ENCODE measurements at places on chromosomes 12 and 14.

GRCh38 chr12:92619730-92620684 lies 82.8 kb upstream of the PLEKHG7 start:
- no peak for DNase-seq

- no peak for DNase-seq
These were observed 317.0 kb upstream of the TMTC1 start for GRCh38 chr12:30100741-30101140.

- DNase-seq: no peak
These were observed at the start of gene NOVA1 for GRCh38 chr14:26597589-26598080. Gene NOVA1, minus strand, starts transcription at chr14:26598033. Its CDS starts 597 bp downstream, at chr14:26597436.

DNA sequence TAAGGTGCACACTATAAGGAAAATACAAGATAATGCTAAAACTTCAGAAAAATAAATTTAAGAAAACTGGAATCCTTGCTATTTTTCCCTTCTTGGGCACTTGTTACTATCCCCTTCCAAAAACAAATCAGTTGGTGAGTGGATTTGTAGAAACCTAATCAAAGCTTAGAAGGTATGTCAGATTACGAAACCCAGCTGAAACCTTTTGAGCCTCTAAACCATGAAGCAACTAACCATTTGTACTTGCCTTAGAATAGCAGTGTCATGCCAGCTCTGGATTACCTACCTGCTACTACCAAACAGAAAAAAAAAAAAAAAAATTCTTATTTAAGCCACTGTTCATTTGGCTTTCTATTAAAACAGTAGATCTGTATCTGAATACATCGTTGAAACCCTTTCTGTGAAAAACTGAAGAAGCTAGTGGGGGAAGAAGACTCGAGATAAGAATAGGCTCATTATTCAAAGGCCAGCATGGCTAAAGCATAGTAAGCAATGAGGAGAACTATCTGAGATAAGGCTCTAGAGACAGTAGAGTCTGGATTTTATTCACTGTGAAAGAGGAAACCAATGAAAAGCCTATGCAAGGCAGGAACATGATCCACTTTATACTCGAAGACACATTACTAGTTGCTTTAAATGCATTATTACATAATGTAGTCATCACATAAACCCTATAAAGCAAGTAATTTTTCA lies 30.2 kb downstream of the OSBPL8 start:
- no peak for DNase-seq

GRCh38 chr14:20413744-20414082 lies 412 bp upstream of the TEP1 start:
- DNase-seq: peak; percentile 26

DNA sequence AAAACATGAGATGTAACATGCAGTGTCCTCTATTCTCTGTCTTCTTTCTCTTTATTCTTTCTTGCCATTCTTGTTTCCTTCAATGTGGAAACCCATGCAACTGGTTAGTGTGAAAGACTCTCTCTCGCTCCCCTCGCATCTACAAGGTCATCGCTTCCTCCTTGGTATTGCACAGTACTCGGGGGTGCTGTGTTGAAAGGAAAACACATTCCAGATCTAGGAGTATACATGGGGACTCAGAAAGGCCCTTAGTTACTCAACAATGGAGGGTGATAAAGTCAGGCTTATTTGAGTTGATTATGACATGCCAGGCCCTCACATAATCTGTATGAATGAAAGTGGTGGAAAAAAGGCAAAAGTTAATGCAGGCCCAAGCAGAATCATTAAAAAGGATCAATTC lies 75.5 kb upstream of the OVCH1 start:
- DNase-seq: no peak

DNA sequence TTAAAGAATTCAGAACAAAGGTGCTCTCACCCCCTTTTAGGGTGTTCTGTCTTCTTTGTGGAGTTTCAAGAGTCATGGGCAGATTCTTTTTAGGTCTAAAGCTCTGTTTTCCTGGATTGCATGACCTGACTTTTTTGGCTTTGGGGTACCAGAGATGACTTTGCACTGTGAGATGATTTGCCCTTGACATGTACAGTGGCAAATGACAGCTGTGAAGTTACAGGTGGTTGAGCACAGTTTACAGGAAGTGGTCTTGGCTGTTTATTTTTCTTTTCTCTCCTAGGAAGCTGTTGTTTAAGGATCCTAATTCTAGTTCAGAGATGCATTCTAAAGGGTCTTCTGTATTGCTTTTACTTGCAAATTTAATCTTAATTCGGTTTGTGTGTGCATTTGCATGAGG lies 83.8 kb upstream of the METAP2 start:
- DNase-seq: no peak

DNA sequence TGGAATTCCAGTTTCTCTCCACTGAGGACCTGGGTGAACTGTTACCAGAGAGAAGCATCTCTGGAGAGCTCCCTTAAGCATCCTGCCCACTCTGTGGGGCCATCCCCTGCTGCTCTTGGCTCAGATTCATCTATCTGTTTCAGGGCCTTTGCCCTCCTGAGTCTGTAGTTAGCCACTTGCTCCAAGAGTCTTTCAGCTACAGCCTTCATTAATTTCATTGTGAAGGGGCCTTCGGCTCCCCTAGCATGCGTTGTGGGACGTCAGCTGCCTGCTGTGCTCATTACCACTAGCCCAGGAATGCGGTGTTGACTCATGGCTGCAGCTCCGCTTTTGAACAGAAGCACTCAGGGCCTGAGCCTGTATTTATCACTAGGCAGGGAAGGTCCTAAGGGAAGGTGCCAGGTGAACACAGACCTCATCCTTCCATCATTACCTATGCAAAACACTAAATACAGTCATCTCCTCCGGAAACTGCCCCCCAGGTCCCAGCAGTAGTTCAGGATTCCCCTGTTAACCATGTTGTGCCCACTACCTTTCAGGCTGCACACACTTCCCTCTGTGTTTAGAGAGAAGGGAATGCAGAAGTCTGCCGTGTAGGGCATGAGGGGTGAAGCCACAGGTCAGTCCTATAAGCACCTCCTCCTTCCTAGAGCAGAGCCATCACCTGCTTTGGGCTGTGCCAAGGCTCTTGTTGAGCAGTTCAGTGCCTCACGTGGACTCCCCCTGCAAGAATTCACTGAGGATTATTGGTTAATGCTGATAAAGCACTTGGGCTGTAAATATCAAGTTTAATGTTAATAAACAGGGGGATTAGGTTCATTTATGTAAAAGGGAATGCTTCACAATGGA lies 191.4 kb downstream of the CACNA1C start:
- DNase-seq: no peak

GRCh38 chr14:38710881-38711280 lies 392.2 kb downstream of the SEC23A start:
- no peak for DNase-seq

DNA sequence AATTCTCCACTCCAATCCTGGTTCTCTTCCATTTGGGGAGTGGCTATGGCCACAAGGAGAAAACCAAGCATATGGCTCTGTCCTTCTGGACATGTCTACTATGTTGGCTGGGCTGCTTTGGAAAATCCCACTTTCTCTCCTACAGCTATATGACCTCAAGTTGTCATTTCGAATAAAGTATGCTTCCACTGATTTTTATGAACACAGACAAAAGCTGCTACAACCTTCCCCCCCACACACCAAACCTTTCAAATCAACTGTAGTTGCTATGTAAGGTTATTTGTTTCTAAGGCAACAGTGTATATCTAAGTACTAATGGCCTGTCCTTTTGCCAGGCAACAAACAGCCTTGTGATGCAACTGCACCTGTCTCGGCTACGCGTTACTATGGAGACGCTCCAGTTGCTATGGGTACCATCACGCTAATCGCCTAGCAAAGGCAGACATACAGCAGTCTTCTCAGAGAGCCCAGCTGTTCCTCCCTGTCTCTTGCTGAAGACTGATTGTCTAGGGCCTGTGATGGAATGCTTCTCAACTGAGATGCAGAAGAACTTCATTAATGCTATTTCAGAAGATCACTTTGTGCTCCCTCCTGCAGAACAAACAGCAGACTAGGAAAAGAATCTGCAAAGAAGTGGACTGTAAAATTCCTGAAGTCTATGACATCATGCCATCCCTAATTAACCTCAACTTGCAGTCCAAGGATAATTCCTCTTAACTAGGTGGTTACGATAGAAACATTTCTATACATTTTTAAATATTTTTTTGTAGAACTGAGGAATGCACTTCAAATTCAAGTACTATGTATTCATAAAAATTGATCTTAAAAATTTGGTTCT lies 67.6 kb downstream of the FOXN3 start:
- peak; percentile 24 for DNase-seq

DNA sequence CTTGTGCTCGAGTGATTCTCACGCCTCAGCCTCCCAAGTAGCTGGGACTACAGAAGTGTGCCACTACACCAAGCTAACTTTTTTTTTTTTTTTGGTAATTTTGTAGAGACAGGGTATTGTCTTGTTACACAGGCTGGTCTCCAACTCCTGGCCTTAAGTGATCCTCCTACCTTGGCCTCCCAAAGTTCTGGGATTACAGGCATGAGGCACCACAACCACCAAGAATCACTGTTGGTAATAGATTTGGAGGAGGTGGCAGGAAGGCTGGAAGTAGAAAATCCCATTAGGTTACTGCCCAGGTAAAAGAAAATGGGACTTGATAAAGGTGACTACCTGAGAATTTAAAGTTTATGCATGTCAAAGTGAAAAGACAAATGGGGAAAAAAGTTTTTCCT lies 1.4 kb upstream of the CDCA4 start:
- no peak for DNase-seq

DNA sequence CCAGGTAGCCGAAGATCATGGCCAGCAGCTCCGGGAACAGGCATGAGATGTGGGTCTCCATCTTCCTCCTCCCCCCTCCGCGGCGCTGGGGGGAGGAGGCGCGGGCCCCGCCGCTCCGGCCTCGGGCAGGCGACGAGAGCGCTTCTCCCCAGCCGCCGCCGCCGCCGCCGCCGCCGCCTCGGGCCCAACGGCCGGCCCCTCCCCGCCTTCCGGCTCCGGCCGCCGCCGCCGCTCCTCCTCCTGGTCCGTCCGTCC lies 448 bp downstream of the FBXL14 start:
- DNase-seq: no peak

DNA sequence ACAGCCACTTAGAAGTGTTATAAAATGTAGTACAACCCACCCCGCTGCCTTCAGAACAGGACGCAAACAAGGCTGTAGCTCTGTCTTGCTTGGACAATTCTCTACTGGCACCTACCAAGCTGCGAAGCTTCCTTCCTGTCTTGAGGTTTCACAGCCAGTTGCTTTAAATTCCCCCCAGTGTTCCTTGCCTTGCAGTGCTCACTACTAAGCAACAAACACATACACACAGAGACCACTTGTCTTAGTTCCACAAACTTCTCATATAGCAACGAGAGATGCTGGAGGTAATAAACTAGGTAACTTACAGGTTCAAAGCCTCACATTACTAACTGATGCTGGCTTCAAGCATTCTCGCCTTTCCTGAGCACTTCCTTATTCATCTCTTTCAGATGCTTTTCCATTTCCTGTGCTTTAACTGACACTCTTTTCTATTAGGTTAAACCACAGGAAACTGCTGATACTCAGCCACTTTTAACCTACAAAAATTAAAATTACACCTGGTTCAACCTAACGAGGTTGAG lies 91.5 kb upstream of the PTGDR start:
- peak; percentile 60 for DNase-seq

GRCh38 chr12:103799857-103800771 lies 40.9 kb downstream of the NT5DC3 start:
- DNase-seq: no peak

GRCh38 chr12:50985322-50985721 lies 33.0 kb downstream of the HIGD1C start:
- no peak for DNase-seq

DNA sequence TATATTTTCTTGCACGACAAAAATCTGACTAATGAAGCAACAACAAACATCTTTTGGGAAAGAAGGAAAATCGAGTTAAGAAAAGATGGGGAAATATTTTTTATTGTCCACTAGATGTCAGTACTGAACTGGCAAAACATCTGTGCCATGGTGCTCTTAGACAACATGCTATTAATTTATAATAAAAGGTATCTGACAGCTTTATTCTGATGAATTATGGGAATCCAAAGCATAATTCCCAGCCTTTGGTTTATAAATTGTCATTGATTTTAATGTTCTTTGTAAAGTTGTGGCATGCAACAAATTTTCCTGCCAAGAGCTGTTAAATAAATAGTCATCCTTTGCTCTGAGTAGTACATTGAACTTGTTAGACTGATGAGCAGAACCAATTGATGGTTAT lies 231.2 kb downstream of the ETNK1 start:
- DNase-seq: no peak

DNA sequence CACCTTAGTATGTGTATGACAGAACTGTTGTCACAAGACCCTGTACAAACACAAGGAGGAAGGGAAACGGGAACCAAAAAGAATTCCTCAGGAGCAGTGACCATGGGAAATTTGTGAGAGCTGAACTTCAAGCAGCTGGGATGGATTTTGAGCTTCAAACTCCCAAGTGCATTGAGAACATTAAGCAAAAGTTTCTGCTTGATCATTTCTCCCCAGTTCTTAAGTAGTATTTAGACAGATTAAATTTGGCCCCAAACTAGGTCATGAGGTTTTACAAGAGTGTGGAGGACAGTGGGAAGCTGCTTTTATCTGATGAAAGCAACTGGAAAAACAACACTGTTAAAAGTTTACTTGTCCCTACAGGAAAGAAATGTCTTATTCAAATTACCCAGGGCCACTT lies 206.0 kb upstream of the DCN start:
- DNase-seq: no peak

- DNase-seq: no peak
These were observed 76.7 kb upstream of the SLCO1B1 start for GRCh38 chr12:21054334-21054733.

DNA sequence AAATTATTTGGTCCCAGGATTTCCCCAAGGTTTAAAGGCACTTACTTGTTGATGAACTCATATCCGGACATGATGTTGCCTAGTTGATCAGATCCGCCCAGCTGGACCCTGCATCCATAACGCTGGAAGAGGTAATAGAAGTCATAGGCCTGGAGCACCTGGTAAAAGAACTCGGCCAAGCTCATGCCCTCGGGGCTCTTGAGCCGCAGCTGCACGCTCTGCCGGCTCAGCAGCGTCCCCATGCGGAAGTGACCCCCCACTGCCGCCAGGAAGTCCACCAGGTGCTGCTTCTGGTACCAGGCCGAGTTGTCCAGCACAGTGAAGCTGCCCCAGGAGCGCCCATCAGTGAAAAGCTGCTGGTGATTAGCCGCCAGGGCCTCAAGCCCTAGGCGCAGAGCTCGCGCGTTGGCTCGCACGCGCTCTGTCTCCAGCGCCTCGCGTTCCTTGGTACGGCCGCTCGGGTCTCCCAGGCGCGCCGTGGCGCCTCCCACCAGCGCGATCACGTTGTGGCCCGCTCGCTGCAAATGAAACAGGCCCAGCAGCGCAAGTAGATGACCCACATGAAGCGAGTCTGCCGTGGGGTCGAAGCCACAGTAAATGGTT lies 545 bp downstream of the YARS2 start:
- peak; percentile 68 for DNase-seq

DNA sequence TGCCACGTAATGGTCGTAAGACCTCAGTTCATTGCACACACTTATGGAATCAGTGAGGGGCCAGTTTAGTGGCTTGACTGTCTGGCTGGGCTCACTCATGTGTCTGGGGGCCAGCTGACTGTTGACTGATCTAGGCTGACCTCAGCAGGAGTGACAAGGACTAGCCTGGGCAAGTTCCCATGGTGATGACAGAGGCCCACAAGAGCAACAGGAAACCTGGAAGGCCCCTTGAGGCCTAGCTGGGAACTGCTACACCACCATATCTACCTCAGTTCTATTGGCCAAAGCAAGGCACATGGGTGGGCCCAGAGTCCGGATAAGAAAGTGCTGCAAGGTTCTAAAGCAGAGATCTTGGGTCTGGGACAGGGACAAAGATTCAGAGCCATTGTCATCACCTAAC lies 21.3 kb upstream of the RFLNA start:
- no peak for DNase-seq

Data from CD4-positive, alpha-beta T cell treated with Interleukin-15 for 4 hours (primary cell).